ENCODE measurements at places on chromosomes 13 and 19.

DNA sequence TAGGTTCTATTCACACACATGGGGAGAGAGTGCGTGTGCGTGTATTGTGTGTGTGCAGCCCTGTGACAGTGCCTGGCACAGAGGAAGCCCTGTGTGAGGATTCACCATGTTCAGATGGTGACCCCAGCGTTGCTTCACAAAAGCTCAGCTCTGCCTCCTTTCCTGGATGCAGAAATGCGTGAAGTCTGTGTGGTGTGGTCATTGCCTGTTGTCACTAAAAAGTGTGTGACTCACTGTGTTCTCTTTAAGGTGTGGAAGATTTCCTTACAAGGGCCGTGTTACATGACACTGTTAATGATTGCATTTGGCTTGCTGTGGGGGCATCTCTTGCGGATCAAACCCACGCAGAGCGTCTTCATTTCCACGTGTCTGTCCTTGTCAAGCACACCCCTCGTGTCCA, 19.5 kb upstream of the DCUN1D2 start:
- no peak for DNase-seq

GRCh38 chr13:113117335-113117872, 5.2 kb upstream of the F10 start:
- DNase-seq = peak; percentile 11

DNA sequence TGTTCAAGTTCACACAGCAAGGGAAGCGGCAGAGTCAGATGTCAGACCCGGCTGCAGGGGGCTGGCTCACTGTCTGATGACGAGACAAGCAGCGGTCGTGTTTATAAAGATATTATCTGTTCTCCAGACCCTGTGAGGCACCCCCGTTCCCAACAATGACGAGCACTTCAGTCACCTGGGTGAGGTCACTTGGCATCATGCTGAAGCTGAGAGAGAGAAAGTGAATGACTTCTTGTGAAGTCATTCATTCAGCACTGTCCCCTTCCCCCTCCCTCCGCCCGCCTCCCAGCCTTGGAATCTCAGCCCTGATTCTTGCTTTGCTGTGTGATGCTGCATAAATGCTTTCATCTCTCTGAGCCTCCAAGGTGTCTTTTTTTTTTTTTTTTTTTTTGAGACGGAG, 4.9 kb upstream of the LYPD3 start:
- peak; percentile 55 for DNase-seq

DNA sequence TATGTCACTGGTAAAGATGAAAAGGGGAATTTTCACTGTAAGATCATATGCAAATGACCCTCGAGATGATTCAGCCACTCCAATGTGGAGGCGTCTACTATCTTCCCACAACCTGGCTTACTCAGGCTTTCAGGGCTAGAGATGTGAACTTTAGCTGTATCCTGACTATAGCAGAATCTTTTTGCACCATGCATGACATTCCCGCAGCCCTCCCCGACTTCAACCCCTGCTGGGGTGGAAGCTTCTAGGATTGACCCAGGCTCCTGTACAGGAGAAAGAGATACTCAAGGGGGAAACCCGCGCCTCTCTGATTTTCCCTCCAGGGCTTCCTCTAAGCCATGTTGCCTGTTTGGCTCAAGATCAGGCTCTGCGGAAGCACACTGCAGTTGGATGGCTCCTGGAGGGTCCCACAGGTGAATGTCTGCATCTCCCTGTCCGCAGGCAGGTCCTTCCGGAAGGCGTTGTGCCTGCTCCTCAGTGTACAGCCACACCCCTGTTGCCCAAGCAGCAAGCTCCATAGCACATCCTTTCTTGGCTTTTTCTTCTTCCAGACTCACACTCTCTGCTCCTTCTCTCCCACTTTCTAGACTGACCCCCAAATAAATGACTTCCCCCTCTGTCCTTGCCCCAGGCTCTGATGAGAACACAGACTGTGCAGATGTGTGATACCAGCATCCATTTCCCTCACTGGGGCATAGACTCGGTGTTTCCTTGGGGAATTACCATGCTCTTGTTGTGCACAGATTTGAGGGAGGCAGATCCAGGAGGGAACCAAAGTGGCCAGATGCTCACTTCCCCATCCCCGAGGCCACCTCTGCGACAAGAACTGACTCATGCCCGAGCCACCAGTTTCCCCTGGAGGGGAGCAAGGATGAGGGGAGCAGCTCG, 29.1 kb upstream of the POP4 start:
- peak; percentile 51 for DNase-seq

GRCh38 chr19:2590630-2591399, 111.7 kb downstream of the GNG7 start:
- DNase-seq = no peak

DNA sequence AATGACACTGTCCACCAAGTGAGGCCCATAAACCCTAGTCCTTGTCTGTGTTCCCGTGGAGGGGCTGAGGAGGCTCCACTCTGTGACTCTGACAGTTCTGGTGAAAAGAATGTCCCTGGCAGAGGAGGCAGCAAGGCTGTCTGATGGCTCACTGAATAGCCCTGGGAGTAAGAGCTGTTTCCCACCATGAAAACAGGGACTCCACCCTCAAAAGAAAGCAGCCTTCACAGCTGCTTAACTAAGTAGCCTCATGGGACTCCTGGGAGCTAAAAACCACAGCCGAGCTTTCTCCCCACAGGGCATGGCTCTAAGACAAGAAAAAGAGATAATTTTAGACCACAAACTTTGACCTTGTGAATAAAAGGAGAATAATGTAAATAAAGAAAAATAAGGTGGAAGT, 135.1 kb upstream of the FRY start:
- DNase-seq = no peak

DNA sequence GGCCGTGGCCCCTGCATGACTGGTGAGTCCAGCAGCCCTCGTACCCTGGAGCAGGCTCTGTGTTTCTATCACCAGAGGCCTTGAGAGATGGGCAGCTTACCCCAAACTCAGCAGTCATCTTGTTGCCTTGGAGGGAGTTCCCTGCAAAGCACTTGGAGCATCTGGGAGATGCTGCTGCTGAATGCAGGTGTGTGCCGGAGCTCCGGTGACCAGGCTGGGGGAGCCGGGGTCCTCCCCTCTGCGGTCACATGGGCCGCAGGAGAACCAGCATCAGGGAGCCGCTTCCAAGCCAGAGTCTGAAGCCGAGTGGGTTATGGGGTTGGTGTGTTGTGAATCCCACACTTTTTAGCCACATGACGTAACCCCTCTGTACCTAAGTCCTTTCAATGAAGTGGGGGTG, 82.8 kb downstream of the TEX29 start:
- DNase-seq = no peak

GRCh38 chr13:32538143-32538620, 413 bp downstream of the N4BP2L2 start:
- no peak for DNase-seq

- no peak for DNase-seq
These were observed 148.9 kb downstream of the USP12 start for GRCh38 chr13:27022571-27023311.

GRCh38 chr13:20609145-20609544, 42.2 kb downstream of the IFT88 start:
- DNase-seq = no peak

DNA sequence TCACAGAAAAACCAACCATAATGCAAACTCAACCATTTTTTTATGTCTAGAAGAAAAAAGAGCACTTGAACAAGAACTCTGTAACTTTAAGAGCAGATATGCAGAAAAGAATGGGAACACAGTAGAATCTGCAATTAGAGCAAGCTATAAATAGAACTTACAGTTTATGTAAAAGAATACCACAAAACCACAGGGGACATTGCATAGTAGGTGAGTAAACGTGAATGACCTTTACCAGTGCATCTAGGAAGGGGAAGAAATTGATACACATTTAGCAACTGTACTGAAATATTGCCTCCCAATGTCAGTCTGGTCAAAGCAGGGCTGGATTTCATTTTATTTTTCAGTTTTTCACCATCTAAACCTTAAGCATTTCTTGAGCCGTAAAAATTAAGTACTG, 242.2 kb upstream of the EDNRB start:
- no peak for DNase-seq

DNA sequence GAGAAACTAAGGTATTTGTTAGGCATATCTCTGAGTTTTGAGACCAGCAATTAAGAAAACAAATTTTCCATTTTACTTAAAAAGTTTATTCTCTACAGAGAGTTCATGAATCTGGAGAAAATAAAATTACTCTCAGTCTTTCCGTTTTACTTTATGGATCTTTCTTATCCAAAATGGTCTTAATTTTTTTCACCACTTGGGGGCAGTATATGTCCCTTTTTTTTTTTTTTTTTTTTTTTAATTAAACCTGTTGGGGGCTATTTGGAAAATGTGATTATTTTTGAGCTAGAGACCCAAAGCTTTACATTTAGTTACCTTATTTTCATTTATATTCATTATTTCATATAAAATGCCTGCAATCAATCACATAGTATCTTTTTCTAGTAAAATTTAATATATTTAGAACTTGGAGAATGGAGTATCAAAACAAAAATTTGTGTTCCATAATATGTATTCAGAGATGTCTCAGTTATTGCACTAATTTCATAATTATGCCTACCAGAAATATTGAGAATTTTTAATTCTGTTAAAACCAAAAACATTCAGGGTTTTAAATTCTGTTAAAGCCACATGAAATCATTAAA, 27.1 kb downstream of the PIBF1 start:
- no peak for DNase-seq

DNA sequence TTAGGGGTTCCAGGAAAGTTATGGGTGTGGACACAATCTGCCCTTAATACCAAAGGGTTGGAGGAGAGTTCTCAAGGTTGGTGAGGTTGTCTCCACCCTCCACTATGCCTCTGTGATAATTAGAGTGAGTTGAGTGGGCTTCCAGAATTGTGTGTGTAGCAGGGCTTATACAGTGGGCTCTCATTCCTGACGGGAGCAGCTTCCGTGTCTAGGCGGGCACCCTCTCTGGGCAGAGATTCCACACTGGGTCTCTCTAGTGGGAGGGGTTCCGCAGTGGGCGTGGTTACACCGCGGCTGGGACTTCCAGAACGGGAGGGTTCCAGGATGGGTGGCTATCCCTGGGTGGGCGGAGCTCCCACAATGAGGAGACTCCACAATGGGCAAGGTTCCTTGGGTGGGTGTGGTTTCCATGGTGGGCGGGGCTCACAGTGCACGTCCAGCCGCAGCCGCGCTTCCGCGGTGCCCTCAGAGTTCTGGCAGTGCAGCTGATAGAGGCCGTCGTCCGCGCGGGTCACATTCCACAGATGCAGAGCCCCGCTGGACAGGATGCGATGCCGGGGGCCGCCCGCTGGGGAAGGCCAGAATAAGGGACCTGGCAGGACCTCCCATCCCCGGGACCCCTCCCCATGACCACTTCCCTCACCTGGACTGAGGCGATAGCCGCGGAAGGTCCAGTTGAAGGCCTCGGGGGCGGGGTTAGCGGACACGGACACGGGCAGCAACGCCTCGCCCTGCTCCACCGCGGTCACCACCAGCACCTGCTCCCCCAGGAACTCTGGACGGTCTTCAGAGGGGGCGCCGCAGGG, 8.4 kb downstream of the NPHS1 start:
- DNase-seq = no peak

DNA sequence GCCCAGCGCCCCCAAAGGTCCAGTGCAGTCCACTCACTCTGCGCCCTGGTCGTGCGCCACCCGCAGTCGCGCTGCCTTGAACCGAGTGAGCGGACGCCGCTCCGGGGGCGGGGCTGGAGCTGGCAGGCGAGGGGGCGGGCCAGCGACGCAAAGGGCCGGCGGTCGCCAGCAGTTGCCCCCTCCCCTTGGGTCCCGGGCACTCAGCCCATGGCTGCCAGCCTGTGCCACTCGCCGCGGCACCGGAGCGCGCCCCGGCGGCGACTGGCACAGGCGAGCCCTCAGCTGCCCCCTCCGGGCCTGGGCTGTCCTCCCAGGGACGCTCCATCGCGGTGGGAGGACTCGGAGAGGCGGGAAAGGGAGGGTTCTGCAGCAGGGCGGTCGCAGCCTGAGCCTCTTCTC, at the start of gene S1PR5:
TSS of gene S1PR5 (minus strand) at position 87 of the 399 bp plus-strand sequence. CDS start 2,436 bp downstream, outside the sequence.
- DNase-seq = peak; percentile 38

- no peak for DNase-seq
These were observed 342.3 kb downstream of the GPC5 start for GRCh38 chr13:91740756-91741155.

GRCh38 chr19:55324662-55325061, 479 bp downstream of the TMEM150B start:
- DNase-seq = no peak

GRCh38 chr13:74868049-74868448, 613.9 kb downstream of the TBC1D4 start:
- no peak for DNase-seq

DNA sequence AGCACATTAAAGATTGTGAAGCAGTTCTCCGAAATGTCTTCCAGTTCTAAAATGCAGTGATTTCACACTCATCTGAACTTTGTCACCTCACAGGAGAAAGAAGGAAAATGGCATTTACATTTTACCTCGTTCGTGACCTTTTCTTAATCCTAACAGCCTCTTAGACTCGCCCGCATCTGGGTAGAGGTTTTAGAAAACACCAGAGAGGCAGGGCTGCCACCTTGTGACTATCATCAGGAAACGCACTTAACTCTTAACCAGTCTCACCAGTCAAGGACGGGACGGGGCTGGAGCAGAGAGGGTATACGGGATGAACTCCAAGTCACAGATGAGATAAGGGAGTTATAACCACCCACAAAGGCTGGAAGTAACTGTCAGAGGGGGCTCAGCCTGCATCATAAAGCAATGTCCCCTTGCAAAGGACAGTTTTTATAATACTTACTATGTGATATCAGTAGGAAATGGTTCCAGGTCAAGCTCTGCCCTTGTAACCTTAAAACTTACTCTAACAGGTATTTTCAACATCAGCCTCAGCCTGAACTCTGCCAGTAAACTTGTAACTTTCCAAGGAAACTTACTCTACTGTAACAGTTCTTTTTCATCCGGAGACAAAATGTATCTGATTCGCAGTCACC, 8.6 kb upstream of the CEACAM6 start:
- peak; percentile 58 for DNase-seq

- peak; percentile 97 for DNase-seq
These were observed at the start of gene PCID2 for GRCh38 chr13:113208421-113209335. Gene PCID2 (minus strand): TSS chr13:113208669. CDS start chr13:113208634, 35 bp downstream.

DNA sequence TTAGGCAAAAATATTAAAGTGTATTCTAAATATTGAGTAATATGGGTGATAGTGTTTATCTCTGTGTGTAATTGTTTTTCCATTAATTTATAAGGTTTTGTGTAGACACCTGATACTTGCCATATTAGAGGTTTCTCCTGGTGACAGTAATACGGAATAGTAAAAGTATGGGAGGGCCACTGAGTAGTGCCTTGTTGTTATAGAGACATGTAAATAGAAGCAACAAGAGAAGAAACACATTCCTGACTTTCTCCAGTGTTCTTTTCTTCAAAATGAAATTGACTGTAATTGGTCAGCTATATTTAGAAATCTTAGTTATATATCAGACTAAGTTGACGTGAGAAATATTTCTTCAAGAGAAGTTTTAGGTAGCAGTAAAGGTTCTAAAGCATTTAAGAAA, 18.5 kb downstream of the RNASEH2B start:
- DNase-seq = no peak

Measured in activated T-cell treated with anti-CD3 and anti-CD28 coated beads, Interleukin-2, amount 50 U/mL, for 24 hours (primary cell).